ENCODE measurements at places on chromosomes 2 and 18.

DNA sequence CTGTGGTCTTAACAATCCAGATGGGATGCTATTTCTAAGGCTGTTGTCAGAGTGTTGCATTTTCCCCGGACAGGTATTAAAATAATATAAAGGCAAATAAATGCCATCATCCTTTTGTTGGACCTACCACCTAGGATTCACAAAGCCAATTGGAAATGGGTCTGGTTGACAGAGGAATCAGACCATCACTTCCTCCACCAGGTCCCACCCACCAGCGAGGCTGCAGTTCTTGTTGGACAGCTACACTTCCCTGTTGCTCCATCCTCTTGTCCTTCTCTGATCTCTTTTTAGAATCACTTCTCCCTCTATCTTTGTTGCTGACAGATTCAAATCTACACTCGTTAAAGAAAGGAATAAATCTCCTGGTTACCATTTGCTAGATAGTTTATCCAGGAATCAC is 1.1 kb downstream of the TMEM169 start:
- no peak for DNase-seq

GRCh38 chr18:58754544-58755068 is 83.3 kb downstream of the MALT1 start:
- DNase-seq, result peak; percentile 44

DNA sequence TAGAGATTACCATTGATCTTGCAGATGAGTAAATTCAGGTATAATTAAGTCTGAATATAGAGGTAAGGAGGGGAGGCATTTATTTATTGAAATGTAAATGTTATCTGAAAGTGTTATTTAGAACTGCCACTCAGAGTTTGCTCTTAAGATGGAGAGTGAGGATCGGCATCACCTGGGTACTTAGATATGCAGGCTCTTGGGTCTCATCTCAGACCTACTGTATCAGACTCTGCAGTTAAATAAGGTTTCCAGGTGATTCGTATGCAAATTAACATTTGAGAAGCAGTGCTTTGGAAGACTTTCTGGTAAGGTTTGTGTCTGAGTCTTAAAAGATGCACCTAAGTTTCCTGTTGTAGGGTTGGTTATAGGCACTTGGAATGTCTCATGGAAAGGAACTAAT is 9.2 kb downstream of the HTR2B start:
- DNase-seq, result no peak

- DNase-seq, result peak; percentile 30
These were observed 38.7 kb downstream of the PKDCC start for GRCh38 chr2:42086500-42086953.

DNA sequence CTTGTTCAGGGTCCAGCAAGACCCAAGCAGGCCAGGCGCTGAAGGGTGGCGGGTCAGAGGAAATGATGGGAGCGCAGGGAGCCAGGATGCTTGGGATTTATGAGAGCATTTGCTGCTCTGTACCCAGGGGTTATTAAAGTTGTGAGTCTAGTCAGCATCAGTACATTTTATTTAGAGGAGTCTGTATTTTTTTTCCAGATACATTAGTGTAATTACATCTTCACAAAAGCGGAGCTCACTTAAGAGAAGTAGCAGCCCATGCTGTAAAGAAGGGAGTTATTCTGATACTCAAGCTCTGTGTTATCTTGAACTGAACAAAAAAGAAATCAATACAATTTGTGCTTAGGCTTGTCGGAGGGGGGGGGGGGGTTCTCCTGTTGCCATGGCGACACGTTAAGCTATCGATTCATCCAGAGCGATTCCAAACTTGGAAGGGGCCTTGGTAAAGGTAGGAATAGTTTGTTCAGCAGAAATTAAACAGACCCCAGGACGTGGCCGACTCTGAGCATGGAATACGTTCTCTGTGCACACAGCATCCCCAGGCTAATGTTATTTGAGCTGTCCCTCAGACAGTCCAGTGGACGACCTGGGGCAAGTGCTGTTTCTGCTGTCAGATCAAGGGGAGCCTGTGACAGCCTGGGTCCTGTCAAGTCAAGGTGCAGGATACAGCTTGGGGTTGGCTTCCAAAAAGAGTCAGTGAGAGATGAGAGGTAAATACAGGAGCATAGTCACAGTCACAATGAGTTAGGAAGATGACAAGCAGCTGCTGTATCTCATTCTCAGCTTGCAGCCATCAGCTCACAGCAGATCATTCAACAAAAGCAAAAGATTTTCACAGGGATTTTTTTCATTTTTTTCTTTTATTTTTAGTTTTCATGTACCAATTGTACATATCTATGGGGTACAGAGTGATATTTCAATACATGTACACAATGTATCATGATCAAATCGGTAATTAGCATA is 387.6 kb downstream of the DCDC2C start:
- no peak for DNase-seq

DNA sequence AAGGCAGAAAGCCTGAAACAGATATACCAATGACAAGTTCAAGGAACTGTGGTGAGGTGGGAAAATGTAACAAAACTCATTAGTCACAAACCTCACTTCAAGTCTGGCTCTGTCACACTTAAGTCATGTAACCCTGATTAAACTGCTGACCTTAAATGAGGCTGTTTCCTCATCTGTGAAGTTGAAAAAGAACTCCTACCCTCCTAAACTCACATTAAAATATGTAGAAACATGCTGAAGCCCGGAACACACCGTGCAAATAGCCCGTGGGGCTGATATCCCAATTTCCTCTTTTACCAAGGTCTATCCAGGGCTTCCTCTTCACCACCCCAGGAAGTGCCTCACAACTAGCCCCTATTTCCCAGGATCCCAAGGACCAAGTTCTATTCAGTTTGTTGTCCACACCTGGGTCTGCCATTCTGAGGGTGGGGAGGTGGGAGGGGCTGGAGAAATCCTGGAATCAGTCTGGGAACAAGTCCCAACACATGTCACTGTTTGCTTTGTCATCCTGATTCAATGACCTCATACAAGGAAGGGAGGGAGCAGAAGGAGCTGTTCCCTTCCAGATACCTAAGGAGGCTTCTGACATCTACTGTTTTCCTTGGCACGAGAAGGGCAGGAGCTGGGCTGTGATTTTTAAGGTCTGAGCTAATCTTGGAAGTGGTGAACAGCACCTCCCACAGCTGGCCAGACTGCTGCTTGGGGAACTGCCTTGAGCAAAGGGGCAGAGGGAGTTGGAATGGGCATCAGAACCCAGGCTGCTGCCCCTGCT is 42.3 kb downstream of the SLC4A1AP start:
- DNase-seq, result no peak

GRCh38 chr2:120859128-120859527 is 123.5 kb downstream of the GLI2 start:
- no peak for DNase-seq

DNA sequence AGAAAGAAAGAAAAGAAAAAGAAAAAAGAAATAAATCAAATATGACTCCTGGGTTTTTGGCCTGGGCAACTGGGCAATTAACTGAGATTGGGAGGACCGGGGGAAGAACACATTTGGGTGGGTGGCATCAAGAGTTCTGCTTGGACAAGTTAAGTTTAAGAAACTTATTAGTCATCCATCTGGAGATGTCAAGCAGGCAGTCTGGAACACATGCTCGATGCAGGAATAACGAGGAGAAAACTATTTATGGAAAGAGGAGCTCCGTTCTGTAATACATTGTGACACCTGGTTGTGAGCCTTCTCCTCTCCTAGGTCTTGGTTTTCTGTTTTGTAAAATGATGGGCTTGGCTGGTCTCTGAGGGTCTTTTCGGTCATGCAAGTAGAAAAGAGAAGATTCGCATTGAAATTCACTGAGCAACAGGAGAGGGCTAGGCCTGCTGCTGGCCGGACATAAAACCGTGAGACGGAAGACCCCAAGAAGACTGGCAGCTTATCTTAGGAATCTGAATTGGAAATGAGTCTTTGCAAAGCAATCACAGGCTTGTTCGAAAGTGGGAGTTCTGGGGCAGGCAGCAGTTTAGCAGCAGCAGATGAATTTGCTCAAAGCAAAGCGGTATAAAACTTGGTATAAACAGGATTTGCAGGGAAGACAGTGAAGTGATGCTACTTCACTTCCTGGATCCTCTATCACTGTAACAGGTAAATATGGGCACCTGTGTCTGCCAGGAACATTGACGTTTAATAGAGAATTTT is 51.4 kb downstream of the E2F6 start:
- no peak for DNase-seq

DNA sequence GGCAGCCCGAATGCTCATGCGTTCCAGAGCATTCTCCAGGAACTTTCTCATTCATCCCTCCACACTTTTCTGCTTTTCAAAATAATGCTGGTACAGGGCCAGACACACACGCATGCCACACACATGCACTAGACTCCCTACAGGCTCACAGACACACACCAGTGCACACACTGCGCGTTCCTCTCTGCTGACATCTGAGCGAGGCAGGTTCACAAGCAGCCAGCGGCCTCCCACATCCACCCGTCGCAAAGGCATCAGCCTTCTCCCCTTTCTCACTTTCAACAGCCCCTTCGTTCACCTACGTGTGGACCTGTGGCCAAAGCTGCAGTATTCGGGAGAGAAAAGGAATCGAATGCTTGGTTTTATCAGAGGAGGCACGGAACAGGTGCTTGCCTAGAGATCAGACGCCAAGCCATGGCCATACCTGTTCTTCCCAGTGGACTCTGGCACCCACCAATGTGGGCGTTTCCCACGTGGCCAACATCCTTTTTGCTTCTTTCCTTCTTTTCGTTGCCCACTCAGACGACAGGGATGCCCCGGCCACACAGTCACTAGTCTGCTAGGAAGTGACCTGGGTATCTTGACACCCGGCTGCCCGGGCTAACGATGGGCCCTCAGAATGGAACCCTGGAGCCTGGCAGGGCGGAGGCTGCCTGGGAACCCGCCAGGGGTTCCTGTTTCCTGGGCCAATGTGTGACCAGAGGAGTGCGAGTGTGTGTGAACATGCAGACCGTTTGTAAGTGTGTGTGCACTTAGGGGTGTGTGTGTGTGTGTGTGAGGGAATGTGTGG is 85.8 kb upstream of the ID2 start:
- no peak for DNase-seq

DNA sequence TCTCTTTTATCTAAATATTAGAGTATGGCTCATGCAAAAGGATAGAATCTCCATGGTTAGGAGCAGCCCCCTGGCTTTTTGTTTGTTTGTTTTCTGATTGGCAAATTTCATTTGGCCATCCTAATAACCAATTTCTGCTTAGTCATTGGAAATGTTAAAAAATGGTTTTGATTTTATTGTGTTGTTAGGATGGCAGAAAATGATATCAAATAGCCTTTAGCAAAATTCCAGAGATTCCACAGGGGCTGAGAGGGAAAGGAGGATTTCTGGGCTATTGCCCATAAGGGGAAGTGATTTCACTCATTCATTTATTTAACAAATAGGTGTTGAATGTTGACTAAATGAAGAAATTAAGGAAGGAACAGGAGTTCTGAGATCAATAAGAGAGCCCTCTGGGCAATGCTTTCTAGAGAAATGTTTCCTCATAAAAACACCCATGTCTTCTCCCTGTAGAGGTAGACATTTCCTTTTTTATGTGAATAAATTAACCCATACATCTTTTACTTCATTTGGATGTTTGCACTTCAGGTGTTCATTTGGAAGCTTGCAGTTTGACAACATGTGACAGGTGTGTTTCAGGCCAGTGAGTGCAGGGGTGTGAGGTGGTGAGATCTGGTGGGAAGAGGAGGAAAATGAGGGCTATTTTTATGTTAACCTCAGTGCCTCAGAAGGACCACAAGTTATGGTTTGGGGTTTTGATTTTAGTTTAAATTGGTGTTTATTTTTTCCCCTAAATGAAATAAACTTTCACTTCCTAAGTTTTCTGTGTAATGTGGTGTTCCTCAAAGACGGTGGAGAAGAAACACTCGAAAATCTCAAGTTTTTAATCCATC is 61.7 kb upstream of the EPC2 start:
- DNase-seq, result no peak

- DNase-seq, result no peak
These were observed 557.1 kb upstream of the MEX3C start for GRCh38 chr18:51754566-51754965.

GRCh38 chr18:5370332-5370731 is 74.8 kb upstream of the ZBTB14 start:
- no peak for DNase-seq

GRCh38 chr2:181275643-181276070 is 181.5 kb upstream of the ITGA4 start:
- DNase-seq, result no peak

- no peak for DNase-seq
These were observed 60.0 kb upstream of the PSME4 start for GRCh38 chr2:54030806-54031205.

DNA sequence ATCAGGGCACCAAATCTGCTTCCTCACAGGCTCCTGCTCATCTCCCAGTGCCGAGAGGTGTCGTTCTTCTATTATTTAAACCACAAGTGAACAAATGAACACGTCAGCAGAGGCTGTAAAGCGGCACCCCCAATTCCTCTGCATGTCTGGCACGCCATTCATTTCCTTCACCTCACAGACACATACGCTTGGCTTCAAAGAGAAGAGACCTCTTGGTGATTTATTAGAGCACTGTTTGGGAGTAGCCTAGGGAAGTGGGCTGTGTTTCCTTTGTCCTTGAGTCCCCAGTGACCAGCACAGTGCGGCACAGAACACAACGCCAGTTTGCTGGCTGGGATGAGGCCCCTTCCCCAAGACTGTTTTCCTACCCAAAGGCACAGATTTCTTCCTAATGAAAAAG is 184.3 kb upstream of the REV1 start:
- no peak for DNase-seq

GRCh38 chr2:134411279-134411827 is 157.5 kb downstream of the MGAT5 start:
- DNase-seq, result no peak

DNA sequence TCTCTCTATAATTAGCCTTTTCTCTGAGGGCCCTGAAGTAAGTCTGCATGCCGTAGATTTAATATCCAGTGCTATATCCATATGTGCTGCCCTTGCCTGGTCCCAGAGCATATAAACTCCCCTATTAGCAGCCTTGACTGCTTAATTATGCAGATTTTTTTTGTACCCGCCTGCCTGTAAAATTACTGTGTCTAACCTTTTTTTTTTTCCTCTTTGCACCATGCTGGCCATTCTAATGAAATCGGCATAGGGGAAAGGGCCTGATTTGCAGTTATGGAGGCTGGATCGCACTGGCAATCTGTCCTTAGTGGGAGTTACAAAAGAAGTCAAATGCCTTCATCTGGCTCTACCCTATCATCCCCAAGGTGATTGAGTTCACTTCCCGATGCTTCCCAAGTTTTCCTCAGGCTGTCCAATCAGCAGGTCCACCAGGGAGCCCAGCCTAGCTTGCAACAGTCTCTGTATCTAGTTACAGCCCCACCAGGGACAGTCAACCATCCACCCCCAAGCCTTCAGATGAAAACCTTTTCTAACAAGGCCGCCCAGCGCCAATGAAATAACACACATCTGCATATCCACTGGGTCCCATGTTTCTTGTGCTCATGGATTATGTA is 239.0 kb downstream of the ZNF521 start:
- DNase-seq, result no peak

- no peak for DNase-seq
These were observed 206.8 kb upstream of the HDAC4 start for GRCh38 chr2:239607517-239608191.

DNA sequence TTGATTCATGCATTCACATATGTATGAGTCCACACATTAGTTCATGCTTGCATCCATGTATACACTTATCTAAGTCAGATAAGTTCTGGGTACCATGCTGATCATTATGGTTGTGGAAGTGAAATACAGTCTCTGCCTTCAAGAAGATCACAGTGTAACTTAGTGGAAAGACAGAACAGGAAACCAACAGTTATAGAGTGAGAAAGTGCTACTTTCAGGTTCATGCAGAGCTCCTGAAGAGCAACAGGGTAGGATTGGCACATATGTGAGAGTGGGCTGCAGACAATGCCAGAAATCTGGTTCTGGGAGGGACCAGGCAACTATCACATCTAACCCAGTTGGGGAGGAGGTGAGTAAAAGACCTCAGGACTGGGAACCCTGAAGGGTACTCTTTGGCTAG is 35.4 kb upstream of the PGAP1 start:
- no peak for DNase-seq

GRCh38 chr18:54712306-54712705 is 116.0 kb upstream of the RAB27B start:
- no peak for DNase-seq

Data from anterior cingulate cortex (tissue), 58 donors.